Colonic mucosa (tissue), 4 donors: ENCODE measurements at places on chromosomes 1 and 21. TPM values are rescaled to one million over a fixed set of nuclear protein-coding genes. Genes with fewer than 3 reads are reported as not detected.

MMEL1 gene
- total RNA-seq = 11.4 TPM

NFIA gene
- total RNA-seq = 44.2 TPM

LCE3A gene
- not detected for total RNA-seq

TNFSF4 gene
- total RNA-seq = 0.44 TPM

UBQLN4 gene
- 43.4 TPM for total RNA-seq

FCGR3A gene
- 10.1 TPM for total RNA-seq
